ENCODE measurements at places on chromosomes 3 and 15.

DNA sequence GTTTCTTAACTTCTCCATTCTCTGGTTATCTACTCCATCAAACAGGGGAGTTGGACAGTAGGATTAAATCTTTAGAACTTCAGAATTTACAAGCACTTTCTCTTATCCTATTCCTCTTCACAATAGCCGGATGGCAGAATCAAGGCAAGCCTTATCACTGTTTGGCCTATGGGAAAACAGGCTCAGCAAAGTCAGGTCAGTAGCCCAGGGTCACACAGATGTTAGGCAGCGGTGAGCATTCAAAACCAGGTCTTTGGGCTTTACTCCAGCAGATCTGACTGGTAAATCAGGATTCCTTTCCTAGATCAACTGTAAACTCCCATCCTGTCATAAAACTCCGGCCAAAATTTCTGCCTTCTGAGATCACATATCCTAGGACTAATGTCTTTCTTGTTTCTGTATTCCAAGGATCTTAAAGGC is 258.4 kb downstream of the OPA1 start:
- DNase-seq, result no peak

DNA sequence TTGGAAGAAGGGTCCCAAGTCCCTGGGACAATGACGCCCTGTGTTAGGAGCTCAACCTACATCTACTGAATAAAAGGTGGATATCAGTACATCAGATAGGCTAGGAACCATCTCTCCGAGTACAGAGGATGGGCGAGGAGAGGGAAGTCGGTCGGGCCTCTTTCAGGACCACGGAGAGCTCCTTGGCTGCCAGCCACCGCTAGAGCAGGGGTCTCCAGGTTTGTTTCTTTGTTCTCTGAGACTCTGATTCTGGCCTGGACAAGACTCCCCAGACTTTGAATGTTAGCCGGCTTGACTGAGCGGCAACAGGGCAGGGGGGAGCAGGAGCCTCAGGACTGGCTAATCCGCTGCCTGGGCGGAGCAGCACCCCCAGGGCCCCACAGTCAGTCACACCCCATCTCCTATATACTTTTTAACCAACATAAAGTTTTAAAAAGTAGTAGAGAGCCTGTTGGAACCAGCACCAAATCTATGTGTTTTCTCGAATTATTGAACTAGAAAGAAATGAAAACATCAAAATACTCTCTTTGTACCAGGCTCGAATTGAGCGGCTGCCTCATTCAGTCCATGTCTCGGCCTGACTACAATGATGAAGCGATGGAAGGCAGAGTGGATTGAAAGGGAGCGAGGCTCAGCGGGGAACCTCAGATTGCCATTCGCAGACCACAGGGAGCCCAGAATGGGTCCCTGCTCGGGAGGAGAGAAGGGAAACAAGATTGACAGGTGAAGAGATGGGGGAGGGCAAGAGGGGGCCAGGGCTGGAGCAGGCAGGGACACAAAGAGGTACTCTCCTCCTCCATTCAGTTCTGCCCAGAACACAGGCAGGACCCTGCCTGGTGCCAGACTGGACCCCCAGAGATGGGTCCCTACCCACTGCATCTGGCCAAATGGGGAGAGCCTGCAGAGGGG is 131.6 kb downstream of the TPRA1 start:
- peak; percentile 20 for DNase-seq

- DNase-seq, result peak; percentile 63
Observed at GRCh38 chr3:128076483-128077201, 24.4 kb downstream of the SEC61A1 start.

DNA sequence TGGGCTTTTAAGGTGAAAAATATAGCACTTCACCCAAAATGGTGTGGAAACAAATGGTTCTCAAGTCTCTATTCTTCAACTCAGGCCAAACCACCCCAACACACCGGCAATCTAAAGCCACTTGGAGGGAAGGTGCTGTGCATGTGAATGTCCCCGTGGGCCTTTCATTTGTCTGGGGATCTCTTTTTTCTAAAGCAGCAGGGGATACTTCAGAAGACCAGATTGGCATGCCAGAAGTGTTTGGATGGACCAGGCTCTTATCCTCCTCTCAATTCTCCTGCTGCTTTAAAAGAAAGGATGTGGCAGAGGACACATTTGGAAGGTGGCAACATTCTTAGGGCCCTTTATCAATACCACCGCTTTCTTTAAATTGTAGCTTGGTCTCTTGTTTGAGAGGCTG is 193.1 kb downstream of the MEIS2 start:
- DNase-seq, result no peak

DNA sequence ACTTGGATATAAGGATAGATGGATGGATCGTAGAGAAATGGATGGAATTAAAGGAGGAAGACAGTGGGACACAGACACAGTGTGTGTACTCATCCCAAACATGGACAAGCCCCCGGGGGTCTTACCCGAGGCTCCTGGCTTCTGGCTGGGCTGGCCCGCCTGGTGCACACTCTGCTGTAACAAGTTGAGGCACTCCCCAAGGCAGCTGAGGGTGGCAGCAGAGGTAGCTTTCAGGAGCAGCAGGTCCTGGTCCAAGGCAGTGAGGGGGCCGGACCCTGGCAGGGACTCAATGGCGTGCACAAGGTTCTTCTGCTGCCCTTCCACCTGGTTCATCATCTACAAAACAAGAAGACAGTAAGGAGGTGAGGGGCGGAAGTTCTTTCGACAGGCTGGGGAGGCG is 215.1 kb downstream of the STT3B start:
- no peak for DNase-seq

GRCh38 chr15:99956022-99956775 is 223.0 kb upstream of the LYSMD4 start:
- DNase-seq, result no peak
